GM12864 (cell line): ENCODE measurements at places on chromosomes 11 and 22.

DNA sequence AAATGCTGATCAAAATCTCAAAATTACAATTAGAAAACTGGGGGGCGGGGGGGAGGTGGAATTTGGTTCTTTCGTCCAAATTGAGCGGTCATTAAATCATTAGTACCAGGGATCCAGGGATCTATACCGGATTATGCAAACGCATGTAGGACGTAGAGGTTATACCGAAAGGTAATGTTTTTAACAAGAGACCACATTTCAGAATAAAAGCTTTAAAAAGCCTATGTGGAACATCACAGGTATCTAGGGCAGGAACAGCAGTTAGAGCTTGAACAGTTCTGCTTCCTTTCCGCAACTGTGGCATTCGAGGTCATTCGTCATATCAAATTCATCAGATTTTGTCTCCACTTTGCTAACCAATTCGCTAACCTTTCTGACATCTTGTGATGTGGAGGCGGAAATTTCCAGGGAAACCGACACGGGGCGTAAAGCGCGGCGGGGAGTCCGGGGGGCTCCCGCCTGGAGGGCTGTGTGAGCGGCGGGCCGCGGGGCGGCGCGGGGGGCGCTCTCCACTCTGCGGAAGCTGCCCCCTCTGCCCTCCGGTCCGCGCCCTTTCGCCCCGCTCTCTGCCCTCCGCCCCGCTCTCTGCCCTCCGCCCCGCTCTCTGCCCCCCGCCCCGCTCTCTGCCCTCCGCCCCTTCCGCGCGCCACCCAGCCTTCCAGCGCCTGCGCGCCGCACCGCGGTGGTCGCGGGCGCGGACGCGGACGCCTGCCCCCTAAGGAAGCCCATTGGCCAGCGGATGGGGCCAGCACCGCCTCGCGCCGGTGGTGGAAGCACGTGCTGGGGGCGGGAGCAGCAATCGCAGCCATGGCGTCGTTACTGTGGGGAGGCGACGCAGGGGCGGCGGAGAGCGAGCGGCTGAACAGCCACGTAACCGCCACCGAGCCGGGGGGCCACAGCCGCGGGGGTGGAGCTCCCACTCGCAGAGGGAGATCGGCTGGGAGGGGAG is at the start of gene DDX25:
DDX25 (plus strand) TSS at position 798 of the 949 bp plus-strand sequence; CDS start at position 808, 10 bp downstream.
- no peak for DNase-seq

GRCh38 chr11:120929090-120929489 is 94.8 kb upstream of the TBCEL start:
- DNase-seq, result no peak

GRCh38 chr11:118136801-118137200 is 15.8 kb downstream of the SCN4B start:
- no peak for DNase-seq

DNA sequence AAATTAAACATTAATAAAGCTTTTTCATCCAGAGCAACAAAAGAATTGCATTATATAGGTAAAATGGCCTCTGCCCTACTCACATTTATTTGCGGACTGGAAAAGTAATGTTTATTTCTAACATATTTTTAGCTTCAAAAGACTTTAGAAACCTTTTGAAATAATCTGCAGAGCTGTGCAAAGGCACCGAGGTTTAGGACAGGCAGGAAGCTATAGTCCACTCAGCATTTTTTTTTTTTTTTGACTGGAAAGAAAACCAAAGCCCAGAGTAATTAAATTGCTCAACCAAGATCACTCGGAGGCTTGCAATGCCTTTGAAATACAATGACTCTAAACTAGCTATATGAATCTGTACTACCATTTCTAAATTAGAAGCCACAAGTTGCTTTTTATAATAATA is 19.1 kb downstream of the BARX2 start:
- DNase-seq, result no peak

GRCh38 chr11:4094348-4095291 is at the start of gene RRM1:
Gene RRM1 (plus strand): TSS chr11:4094799. CDS start chr11:4095013, 214 bp downstream.
- peak; percentile 87 for DNase-seq

- DNase-seq, result no peak
Observed at GRCh38 chr22:50302564-50302963, 4.9 kb downstream of the PLXNB2 start.

DNA sequence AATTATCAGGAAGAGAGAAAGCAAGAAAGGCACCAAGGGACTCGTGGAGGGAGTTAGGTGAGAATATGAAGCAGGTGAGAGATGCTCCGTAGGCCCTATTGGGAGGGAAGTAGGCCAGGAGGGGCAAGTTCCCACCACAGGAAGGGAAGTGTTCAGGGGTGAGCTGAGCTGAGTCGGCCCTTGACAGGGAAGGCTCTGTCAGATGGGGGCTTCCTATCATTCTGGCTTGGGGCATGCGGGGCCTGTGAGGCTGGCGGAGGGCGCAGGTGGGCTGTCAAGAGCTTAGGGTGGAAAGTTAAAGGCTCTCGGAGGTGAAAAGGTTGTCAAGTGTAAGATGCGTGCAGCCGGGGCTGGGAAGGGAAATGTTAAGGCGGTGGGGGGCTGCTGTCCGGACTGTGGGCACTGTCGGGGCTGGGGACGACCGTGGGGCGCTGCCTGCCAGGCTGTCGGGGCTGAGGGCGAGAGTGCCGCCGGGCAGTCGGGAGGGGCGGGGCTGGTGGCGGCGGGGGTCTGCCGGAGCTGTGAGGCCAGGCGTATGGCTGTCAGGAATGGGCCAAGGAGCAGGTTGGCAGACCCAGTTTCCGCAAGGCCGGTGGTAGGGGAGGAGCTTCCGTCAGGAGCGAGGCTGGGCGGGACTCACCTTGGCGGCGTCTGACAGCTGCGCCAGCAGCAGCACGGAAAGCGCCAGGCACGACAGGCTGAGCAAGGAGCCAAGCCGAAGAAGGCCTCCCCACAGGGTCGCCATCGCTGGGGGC is 496 bp downstream of the TMEM9B start:
- peak; percentile 55 for DNase-seq

- no peak for DNase-seq
Observed at GRCh38 chr22:21589396-21589795, 21.9 kb downstream of the UBE2L3 start.

DNA sequence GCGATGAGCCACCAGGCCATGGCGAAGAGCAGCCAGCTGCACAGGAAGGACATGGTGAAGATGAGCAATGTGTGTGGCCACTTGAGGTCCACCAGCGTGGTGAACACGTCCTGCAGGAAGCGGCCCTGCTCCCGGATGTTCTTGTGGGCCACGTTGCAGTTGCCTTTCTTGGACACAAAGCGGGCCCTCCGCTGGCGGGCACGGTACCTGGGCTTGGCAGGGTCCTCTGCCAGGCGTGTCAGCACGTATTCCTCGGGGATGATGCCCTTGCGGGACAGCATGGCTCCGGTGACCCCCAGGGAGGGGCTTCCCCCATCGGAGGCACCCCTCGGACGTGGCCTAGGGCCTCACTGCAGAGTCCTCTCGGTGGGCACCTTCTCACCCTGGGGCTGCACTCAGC is 648 bp downstream of the KCNJ11 start:
- DNase-seq, result no peak

- no peak for DNase-seq
Observed at GRCh38 chr11:123082977-123083376, 21.0 kb upstream of the HSPA8 start.

DNA sequence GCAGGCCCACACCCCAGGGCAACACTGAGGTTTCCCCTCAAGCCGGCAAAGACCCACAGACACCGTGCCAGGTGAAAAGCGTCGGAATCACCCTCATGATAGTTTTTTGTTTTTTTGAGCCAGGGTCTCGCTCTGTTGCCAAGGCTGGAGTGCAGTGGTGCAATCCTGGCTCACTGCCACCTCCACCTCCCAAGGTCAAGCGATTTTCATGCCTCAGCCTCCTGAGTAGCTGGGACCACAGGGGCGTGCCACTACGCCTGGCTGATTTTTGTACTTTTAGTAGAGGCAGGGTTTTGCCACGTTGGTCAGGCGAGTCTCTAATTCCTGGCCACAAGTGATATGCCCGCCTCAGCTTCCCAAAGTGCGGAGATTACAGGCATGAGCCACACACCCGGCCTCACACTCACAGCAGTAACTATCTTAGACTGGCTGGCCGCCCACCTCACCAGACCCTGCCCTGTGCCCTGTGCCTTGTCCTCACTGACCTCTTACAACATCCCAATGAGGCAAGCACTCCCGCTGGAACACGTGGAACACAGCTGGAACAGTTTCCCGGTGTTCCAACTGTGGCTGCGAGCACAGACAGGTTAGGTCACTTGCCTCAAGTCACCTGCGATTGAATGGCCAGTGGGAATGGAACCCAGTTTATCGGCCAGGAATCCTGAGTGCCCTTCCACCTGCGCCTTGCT is 21.1 kb downstream of the LRRC10B start:
- no peak for DNase-seq

DNA sequence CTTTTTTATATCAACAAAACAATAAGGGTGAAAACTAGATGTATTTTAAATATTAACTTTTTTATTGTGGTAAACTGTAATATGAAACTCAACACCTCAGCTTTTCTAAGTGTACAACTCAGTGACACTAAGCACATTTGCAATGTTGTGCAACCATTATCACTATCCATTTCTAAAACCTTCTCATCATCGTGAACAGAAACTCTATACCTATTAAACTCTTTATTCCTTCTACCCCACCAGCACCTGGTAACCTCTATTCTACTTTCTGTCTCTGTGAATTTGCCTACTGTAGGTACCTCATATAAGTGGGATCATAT is 9.4 kb downstream of the HORMAD2 start:
- no peak for DNase-seq

DNA sequence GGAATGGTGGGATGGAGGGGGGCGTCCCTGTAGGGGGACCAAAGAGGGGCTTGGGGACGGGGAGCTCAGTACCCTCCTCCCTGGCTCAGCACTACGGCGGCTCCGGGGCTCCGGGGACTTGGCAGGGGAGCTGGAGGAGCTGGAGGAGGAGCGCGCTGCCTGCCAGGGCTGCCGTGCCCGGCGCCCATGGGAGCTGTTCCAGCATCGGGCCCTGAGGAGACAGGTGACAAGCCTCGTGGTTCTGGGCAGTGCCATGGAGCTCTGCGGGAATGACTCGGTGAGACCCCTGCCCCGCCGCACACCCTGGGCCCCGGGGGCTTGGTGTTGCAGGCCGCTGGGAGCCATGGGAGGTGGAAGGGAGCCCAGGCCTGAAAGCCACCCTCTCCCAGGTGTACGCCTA is 11.8 kb upstream of the MIF start:
- DNase-seq, result no peak

- no peak for DNase-seq
Observed at GRCh38 chr11:120197977-120198376, 12.9 kb upstream of the OAF start.
